ENCODE measurements at places on chromosomes 2 and 18. TPM values are rescaled to one million over a fixed set of nuclear protein-coding genes. Genes with fewer than 3 reads are reported as not detected.

Gene DSG2
- 3.3 TPM for total RNA-seq

Gene ZNF514
- 35.9 TPM for total RNA-seq

Gene SPP2
- not detected for total RNA-seq

Gene TUBA4B
- not detected for total RNA-seq

Gene AKAIN1
- total RNA-seq: 3.6 TPM

Gene TTN
- total RNA-seq: 3.7 TPM

Gene IMPA2
- 6.1 TPM for total RNA-seq

Gene CABYR
- total RNA-seq: 34.6 TPM

Gene SNED1
- total RNA-seq: 3.3 TPM

Gene MYOM1
- total RNA-seq: 2.3 TPM

Gene RAB27B
- total RNA-seq: 35.1 TPM

Gene SGPP2
- 1.2 TPM for total RNA-seq

Gene G6PC2
- not detected for total RNA-seq

Gene TNFRSF11A
- 1.6 TPM for total RNA-seq

Gene SH3BP4
- 5.5 TPM for total RNA-seq

Gene GPR17
- 6.1 TPM for total RNA-seq

Gene ANKRD36B
- total RNA-seq: 260 TPM

GRCh38 chr2:121558329-121558728 lies 27.6 kb downstream of the RNU4ATAC start:
- no peak for DNase-seq

DNA sequence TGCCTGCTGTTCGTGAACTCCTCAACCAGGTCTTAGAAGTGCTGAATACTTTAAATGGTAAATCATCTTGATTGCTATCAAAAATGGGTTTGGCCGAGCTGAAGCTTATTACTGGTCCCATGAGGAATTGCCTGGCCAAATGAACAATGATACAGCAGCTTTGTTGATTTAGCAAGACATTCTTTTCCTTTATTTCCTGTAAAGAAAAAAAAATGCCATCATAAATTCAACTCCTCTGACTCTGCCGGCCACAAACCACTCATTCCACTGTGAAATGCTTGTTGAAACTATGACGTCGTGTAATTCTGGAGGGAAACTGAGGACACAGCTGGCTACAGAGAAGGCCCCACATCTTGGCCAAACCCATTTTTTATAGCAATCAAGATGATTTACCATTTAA lies 74.2 kb upstream of the ID2 start:
- no peak for DNase-seq

DNA sequence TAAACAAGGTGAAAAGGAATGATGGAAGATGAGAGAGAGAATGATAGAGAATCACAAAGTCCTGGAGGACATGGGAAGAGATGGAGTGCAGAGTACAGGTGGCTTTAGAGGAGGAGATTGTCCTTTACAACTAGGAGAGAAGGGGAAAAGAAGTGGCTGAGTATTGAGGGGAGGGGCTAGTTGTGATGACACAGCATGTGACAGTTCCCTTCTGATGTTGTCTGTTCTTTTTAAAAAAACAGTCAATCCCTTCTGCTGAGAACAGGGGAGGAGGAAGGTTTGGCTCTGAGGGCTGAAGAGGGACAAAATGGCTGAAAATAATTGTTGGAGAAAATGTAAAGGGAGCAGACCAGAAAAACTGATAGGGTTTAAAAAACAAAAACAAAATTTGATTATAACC lies 44.0 kb downstream of the STEAP3 start:
- no peak for DNase-seq

GRCh38 chr2:217165547-217165946 lies 305.7 kb upstream of the TNP1 start:
- DNase-seq: no peak

- no peak for DNase-seq
Observed at GRCh38 chr2:85744055-85744454, 9.7 kb upstream of the ATOH8 start.

DNA sequence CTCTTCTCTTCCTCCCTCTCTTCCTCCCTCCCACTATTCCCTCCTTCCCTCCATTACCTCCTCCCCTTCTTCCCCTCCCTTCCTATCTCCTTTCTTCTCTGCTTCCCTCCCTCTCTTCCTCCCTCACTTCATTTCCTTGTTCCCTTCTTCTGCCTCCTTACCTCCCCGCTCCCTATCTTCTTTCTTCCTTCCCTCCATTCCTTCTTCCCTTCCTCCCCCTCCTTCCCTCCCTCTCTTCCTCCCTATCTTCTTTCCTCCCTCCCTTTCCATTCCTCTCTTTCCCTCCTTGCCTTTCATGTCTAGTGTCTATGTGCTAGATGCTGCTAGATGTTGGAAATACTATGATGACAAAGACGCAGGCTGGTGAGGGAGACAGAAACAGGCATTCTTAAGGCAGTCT lies 246.0 kb downstream of the TDRD15 start:
- no peak for DNase-seq

DNA sequence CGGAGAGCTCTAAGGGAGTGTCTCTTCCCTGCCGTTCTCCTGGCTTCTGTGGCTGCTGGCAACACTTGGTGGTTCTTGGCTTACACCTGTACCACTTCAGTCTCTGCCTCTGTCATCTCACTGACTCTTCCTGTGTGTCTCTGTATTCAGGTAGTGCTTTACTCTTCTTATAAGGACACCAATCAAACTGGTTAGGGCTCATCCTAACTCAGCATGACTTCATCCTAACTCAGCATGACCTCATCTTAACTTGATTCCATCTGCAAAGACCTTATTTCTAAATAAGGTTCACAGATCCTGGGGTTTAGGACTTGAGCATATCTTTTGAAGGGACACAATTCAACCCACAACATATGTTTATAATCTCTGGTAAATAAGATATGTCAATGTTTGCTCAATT lies 51.6 kb upstream of the DSEL start:
- no peak for DNase-seq

GRCh38 chr2:236606023-236606422 lies 36.4 kb downstream of the ACKR3 start:
- DNase-seq: no peak

GRCh38 chr18:56545464-56545863 lies 92.9 kb downstream of the TXNL1 start:
- no peak for DNase-seq

GRCh38 chr2:120683701-120684100 lies 52.0 kb upstream of the GLI2 start:
- DNase-seq: no peak

- no peak for DNase-seq
Observed at GRCh38 chr2:223029287-223029686, 22.7 kb upstream of the KCNE4 start.

GRCh38 chr2:24915796-24916195 lies 4.2 kb downstream of the ADCY3 start:
- DNase-seq: no peak

GRCh38 chr2:39689876-39690275 lies 24.2 kb downstream of the TMEM178A start:
- no peak for DNase-seq

DNA sequence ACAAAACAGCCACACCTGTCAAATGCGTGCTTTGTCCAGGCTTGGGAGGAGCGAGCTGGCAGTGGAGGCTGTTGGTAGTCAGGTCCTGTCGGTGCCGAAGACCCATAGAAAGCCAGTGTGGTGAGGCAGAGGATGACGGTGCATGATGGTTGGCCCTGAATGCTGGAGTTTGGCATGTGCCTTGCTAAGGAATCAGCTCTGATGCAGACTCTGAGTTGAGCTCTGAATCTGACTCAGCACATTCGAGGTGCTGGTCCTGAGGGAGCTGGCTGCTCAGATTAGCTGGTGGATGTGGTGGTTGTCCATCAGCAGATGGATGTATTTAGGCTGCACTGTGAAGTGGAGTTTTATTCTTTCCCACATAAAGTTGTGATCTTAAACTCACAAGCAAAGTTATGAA lies 111.3 kb downstream of the ARHGEF4 start:
- no peak for DNase-seq

- no peak for DNase-seq
Observed at GRCh38 chr2:105611811-105612424, 132.8 kb upstream of the NCK2 start.

- DNase-seq: no peak
Observed at GRCh38 chr2:56271275-56271674, 87.5 kb downstream of the CCDC85A start.
